GM23338 (cell line): ENCODE measurements at places on chromosomes 6 and 20. TPM values are rescaled to one million over a fixed set of nuclear protein-coding genes. Genes with fewer than 3 reads are reported as not detected.
A peak's percentile ranks its signal among the peaks of the same experiment; 100 is the strongest.

DNA sequence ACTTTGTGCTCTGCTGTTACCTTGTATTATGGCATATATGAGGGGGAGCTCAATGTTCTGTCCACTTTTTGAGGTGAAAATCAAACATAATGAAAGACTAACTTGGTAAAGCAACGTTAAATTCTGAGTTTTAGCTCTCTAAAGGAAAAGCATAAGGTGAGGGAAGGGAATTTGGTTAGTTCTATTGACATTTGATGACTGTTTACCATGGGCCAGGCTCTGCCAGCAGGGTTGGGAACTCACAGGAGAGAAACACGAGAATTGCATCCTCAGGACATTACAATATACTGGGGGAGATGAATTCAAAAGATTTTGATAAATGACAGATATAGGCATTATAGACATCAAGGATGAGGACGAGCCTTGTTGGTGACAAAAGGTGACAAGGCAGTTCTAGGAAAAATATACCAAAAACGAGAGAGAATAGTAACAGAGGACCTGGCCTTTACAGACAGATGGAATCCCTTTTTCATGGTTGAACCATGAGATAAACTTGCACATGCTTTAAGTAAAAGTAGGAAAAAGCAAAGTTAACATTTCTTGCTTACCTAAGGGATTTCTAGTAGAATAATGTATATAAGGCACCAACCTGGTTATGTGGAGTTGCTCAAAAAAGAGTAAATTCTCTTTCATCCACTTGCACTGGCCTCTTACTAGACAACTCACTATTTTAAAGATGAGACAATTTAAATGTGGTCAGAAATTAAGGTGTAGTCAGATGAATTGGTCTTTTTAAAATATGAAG is 191.4 kb downstream of the NKAIN2 start:
- DNase-seq, result no peak

The OR12D3 gene
- not detected in 2 replicates for polyA plus RNA-seq

GRCh38 chr6:131321589-131321988 is 186.3 kb downstream of the AKAP7 start:
- DNase-seq, result no peak

The IER3 gene
- 21.2 and 23.3 TPM in 2 replicates for polyA plus RNA-seq

The GRM4 gene
- 7.0 and 8.7 TPM in 2 replicates for polyA plus RNA-seq

- no peak for DNase-seq
Observed at GRCh38 chr6:25542984-25543910, 108.8 kb upstream of the SCGN start.

DNA sequence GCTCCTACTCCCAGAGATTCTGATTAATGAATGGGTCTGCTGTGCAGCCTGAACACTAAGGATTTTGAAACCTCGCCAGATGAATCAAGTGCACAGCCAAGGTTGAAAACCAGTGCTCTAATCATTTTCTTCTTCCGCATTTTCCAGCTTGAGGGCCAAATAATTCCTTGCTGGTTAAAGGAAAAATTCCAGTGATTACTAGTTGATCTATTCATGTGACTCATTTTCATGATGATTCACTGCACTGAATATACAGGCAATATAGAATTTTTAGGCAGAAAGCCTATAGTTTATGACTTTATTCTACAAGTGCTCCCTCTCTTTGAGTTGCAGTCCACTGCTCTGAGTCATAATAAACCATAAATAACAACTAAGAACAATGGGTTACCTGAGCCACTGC is 80.6 kb upstream of the PROKR2 start:
- DNase-seq, result no peak

DNA sequence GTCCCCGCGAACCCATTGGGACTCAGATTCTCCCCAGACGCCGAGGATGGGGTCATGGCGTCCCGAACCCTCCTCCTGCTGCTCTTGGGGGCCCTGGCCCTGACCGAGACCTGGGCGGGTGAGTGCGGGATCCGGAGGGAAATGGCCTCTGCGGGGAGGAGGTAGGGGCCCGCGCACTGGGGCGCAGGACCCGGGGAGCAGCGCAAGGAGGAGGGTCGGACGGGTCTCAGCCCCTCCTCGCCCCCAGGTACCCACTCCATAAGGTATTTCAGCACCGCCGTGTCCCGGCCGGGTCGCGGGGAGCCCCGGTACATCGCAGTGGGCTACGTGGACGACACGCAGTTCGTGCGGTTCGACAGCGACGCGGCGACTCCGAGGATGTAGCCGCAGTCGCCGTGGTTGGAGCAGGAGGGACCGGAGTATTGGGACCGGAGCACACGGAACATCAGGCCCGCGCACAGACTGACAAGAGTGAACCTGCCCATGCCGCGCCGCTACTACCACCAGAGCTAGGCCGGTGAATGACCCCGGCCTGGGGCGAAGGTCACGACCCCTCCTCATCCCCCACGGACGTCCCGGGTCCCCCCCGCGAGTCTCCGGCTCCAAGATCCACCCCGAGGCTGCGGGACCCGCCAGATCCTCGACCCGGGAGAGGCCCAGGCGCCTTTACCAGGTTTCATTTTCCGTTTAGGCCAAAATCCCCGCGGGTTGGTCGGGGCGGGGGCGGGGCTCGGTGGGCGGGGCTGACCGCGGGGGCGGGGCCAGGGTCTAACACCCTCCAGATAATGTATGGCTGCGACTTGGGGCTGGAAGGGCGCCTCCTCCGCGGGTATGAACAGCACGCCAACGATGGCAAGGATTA is 15.7 kb upstream of the HLA-A start:
- peak; percentile 86 for DNase-seq

DNA sequence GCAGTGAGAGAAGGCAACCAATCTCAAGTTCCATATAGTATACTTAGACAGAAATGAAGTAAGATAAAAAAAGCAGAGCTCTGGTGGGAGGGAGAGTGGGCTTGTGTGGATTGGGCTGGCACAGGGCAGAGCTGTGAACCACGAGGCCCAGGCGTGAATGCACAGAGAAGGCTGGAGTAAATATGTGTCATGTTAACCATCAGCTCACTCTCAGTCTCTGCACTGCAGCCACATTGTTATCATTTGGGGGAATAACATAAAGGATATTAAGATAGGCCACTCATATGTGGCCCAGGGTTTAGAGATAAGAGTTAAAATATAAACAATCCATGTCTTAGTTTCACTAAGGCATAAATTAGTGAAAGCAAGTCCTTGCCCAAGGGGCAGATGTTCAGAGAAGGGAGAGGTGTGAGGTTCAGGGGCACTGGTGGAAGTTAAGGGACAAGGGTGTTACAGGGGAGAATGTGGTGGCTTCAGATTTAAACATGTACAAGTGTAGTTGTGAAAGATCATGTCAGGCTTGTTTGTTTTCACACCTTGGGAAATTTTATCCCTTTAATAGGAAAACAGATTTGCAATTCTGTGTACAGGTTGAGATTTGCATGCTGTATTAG is 14.4 kb downstream of the GMPR start:
- no peak for DNase-seq

- DNase-seq, result no peak
Observed at GRCh38 chr6:1110164-1110563, 201.7 kb upstream of the FOXQ1 start.

The FKBP5 gene
- 17.7 and 19.8 TPM in 2 replicates for polyA plus RNA-seq

GRCh38 chr6:111990214-111990613 is 63.7 kb upstream of the CCN6 start:
- DNase-seq, result no peak

- DNase-seq, result no peak
Observed at GRCh38 chr6:41272591-41273240, 13.8 kb downstream of the TREM1 start.

GRCh38 chr6:41258196-41258493 is 28.3 kb downstream of the TREM1 start:
- no peak for DNase-seq

The OPRM1 gene
- polyA plus RNA-seq, result not detected in 2 replicates

GRCh38 chr20:56634307-56634706 is 5.2 kb downstream of the TFAP2C start:
- no peak for DNase-seq

- DNase-seq, result no peak
Observed at GRCh38 chr20:11401988-11402387, 515.7 kb upstream of the BTBD3 start.

The ZSCAN23 gene
- polyA plus RNA-seq, result 0.30 and 1.9 TPM in 2 replicates

DNA sequence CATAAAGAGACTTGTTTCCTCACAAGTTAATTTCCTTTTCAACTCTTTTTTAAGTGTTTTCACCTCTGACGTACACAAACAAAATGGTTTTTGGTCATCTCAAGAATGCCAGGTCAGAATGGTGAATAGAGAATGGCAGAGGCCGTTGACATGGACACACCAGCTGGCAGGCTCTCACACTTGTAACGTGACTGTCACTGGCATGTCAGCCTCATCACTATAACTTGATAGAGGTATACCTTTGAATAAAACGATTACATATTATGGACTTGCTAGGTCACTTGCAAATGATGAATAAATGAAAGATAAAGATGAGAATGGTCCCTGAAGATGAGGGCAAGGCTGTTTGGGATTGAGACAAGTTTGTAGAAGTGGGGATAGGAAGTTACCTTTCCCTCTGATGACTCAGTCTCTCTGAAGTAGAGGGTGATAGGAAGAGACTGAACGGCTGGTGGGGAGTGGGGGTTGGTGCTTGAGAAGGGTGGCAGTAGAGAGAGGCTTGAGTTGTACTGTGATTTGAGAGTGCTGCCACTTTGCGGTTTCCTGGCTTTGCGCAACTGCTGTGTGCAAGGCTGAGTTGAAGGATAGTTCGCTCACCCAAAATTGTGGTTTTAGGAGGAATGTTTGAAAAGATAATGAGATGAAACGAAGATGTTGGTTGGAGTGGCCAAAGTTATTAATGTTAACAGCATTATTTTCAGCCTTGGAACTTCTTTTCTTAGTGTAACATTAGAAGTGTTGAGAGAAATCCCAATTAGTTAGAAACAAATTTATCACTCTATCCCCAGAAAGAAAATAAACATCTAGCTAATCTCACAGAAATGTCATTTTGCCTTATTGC is 30.3 kb downstream of the TBPL1 start:
- no peak for DNase-seq

The NKAIN2 gene
- polyA plus RNA-seq, result 0.39 TPM in 1 of 2 replicates, not detected in the other

The BPI gene
- polyA plus RNA-seq, result not detected in 2 replicates

The PIM1 gene
- polyA plus RNA-seq, result 43.7 and 46.0 TPM in 2 replicates

- no peak for DNase-seq
Observed at GRCh38 chr6:130622142-130622541, 205.1 kb upstream of the SMLR1 start.

The MYH7B gene
- polyA plus RNA-seq, result 1.0 and 1.1 TPM in 2 replicates

- no peak for DNase-seq
Observed at GRCh38 chr20:6008254-6008653, 45.6 kb downstream of the LRRN4 start.

DNA sequence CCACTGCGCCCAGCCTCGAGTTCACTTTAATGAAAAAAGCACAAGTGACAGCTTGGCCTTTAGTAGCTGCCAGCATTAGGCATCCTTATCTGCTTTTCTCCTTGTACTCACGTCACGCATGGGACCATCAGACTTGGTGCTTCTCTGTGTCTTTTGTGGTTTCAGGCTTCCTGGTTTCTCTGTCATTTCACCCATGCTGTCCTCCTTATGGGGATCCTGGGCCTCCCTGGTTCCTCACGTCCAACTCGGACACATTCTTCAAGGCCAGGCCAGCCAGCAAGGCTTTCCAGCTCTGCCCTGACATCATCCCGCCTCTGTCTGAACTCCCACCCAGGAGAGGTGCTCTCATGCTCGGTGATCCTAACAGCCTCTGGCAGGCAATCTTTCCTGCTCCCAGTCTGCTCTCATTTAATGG is 83.2 kb downstream of the TIAM2 start:
- DNase-seq, result no peak

GRCh38 chr6:127486934-127487333 is 27.7 kb upstream of the KIAA0408 start:
- no peak for DNase-seq

DNA sequence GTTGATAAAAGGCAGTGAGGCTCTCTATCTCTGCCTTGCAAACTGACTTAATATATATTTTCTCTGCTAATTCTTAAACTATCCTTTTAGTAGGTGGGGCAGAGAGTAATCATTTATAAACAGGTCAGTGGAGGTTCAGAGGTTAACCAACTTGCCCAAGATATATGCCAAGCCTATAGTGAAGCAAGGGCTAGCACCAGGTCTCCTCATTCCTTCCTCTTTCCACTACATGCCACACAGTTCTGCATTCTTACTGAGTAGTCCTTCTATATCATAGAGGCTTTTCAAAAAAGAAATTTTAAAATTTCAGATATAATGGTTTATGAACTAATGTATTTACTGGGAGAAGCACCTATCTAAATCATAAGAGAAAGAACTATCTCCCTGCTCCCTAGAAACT is 8.5 kb downstream of the ARG1 start:
- DNase-seq, result no peak

- DNase-seq, result no peak
Observed at GRCh38 chr6:18400831-18401446, 13.8 kb downstream of the RNF144B start.

The CTAGE9 gene
- polyA plus RNA-seq, result 0.13 TPM in 1 of 2 replicates, not detected in the other

DNA sequence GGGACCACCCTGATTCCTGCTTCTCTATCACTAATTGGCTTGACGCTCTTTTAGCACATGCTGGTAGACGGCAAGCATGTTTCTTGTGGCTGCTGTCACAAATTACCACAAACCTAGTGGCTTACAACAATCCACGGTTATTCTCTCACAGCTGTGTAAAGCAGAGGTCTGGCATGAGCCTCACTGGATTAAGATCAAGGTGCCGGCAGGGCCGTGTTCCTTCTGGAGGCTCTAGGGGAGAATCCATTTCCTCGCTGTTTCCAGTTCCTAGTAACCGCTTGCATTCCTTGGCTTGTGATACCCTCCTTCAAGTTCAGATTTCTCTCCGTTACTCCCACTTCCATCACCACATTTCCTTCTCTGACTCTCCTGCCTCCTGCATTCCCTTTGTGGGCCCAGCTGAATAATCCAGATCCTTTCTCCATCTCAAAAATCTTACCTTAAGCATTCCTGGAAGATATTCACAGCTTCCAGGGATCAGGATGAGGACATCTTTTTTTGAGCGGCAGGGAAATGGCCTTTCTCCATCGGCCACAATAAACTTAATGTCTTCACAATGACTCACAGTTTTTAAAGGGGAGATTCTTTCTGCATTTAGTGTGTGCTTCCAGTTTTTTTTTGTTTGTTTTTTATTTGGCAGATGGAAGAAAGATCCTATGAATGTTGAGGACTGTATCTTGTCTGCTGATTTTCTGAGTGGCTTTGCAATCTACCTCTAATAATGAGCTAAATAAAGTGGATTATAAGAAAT is 39.9 kb downstream of the BMP6 start:
- no peak for DNase-seq

DNA sequence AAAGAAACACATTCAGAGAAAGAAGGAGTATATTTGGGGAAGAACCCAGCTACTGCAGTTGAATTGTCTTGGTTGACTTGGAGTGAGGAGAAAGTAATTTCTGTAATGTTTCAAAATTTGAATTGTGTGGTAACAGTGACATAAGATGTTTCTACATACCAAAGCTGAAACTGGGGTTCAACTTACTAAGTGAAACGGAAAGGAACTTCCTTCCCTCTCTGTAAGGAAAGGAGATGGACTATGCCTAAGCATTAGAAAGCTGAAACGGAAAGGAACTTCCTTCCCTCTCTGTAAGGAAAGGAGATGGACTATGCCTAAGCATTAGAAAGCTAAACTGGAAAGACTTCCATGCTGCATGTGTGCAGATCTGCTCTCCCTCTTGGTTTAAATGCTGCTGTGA is 46.0 kb downstream of the HUS1B start:
- DNase-seq, result no peak

DNA sequence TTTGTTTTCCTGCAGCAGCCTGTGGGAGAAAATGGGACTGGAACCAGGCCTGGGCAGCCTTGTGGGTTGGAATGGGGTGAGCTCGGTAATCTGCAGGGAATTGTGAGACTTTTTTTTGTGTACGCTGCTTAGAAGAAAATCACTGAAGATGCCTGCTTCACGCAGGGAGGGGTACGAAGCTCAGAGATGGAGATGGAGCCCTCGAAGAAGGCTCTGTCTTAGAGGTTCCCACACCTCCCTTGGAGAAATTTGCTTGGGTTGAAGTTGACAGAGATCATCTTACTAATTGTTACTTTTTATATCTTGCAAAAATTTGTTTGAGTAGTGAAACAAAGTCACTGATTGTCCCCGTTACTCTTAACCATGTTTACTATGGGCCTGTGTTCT is 894 bp downstream of the PYGB start:
- DNase-seq, result no peak
